Activated CD4-positive, CD25-positive, alpha-beta regulatory T cell (primary cell): ENCODE measurements at places on chromosomes 6 and 20.

DNA sequence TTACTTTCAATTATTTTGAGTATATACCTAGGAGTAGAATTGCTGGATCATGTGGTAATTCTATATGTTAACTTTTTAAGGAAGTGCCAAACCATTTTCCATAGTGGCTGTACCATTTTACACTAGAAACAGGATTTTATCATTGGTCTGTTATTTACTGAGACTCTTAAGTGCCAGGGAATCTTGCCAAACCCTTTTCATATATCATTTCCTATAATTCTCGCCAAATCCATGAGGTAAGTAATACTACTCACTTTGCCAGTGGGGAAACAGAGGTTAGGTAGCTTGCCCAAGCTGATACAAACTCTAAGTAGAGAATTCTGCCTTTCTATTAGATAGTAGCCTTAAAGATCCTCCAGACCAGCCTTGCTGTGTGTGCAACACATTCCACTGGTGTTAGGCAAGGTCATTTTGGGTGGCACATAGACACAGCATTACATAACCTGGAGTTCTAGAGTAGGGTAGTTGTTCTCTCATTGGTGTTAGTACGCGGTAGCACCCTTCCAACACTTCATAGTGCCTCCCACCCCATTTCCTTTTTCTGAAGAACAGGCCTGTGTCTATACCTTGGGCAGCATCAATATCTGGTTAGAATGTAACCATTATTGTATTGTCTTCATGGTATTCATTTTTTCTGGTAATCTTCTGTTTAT lies 65.5 kb downstream of the ARID1B start:
- no peak for DNase-seq

DNA sequence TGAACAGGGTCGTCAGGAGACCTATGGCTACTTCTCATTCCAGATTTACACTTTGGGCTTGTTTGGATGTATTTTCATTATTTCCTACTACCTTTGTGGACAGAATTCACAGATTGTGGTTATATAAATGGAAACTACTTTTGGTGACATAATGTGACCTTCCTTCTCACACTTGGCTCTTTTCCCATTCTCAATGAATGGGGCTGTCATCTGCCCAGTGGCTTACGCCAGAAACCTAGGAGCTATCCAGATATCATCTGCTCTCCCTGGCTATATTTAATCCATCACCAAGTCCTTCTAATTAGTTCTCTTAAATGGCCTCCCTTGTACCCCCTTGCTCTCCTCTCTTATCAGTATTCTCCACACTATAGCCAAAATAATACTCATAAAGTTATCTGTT lies 1606.8 kb downstream of the KHDRBS2 start:
- no peak for DNase-seq

DNA sequence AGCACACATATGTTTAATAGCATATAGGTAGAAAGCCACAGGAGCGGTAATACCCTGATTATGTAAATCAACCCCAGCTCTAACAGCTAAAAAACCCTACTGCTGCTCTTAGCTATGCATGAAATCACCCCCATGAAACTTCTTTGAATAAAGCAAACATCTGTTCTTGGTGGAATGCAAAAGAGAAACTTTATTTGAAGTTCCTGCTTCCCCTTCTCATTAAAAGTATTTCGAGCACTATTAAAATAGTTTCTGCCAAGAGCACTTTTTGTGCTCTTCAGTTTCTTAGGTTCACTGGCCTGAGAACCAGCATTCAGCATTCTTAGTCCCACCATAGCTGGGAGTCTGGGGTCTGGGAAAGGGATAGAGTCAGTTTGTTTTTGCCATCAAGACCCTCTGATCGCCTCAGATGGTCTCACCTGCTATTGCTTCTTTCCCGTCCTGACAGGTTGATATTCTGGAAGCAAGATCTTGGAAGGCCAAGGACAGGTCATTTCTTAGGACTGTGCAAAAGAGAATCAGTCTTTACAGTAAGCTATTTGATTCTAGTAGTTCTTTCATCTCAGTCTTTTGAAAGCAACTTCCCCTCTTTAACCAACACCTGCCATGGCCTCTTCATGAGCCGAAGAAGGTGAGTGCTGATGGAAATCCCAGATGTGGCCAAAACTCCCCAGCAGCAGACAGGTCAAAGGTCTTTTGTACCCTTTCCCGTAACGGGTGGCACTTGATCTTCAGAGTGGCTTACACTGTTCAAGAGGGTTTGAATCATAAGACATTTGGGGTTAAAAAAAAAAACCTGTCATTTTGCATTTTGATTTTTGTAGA lies 76.5 kb upstream of the TMEM170B start:
- no peak for DNase-seq

DNA sequence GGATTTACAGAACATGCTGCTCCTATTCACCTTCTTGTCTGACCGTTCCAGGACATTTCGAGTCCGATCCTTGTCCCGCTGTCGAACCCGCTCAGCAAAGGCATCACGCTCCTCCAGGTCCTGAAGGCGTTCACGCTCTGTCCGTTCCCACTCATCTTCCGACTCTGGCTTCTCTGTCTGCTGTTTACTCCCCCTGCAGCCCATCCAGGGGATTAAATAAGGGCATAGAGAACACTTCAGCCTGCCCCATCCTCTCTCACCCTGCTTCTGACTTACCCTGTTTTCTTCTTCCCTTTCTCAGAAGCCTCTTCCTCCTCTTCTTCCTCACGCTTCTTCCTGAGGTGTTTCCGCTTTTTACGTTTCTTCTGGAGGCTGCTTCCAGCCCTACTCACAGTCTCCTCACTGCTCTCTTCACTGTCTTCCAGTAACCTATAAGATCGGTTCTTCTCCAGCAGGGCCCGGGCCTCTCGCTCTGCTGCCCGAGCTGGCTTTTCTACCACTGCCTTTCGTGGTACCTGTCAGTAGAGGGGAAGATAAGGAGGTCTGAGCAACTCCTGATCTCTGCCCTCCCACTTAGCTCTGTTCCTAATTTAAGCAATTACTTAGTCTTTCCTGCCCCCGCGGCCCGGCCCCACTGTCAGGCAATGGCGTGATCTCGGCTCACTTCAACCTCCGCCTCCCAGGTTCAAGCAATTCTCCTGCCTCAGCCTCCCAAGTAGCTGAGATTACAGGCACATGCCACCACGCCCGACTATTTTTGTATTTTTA lies 1.9 kb downstream of the DHX16 start:
- DNase-seq = no peak

DNA sequence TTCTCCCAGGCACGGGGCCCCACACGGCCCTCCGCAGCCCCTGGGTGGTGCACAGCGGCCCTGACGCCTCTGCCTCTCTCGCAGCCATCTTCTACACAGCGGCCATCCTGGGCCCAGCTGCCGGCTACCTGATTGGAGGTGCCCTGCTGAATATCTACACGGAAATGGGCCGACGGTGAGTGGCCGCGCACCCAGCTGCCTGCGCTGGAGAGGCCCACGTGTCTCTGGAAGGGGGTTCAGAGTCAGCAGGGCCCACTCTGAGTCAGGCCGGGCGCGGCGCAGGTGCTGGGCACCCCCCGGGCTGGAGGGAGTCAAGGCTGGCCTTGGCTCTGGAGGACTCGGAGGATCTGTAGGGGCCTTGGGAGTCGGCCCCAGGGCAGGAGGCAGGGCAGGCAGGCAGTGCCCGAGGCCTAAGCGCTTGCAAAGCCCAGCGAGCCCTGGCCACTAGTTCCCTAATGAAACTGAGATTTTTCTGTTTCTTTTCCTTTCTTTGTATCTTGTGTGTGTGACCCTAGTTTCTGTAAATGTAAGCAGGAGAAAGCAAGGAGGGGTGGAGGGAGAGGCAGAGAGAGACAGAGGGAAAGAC lies 16.4 kb downstream of the SLCO4A1 start:
- no peak for DNase-seq

GRCh38 chr6:30845183-30845582 lies 39.1 kb upstream of the DDR1 start:
- DNase-seq = no peak

DNA sequence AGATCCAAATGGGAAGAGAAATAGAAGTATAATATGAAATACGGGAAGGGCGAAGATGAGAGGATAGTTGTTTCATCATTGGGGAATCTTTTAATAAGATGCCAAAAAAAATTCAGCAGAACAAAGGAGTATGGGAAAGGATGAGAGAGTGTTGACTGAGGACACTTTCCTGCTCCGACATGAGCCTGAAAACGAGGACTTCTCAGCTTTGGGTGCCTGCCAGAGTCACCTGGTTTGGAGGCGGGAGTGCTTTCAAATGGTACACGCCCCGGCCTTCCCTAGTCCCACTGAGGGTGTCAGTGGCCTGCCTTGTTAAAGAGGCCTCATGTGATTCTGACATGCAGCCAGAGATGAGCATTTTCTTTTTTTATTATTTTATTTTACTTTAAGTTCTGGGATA lies 250.9 kb downstream of the ANKRD60 start:
- DNase-seq = no peak

DNA sequence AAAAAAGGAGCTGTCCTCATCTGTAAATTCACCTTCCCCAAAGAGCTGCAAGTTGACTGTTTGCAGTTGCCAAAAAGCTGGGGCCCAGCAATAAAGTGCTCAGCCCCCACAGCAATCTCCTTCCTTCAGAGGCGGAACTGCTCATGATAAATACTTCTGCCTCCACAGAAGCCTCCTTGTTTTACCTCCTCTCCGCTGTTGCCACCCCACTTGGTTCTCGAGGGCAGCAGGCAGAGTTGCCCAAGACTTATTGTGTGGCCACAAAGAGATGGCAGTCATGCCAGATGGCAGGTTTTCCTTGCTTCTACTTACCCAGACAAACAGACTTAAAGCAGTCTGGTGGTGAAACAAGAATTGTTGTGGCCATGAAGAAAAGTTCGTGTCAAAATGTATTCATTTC lies 66.3 kb downstream of the SLX4IP start:
- no peak for DNase-seq

- no peak for DNase-seq
Measured at GRCh38 chr20:44593751-44594150, 11.4 kb downstream of the PKIG start.

DNA sequence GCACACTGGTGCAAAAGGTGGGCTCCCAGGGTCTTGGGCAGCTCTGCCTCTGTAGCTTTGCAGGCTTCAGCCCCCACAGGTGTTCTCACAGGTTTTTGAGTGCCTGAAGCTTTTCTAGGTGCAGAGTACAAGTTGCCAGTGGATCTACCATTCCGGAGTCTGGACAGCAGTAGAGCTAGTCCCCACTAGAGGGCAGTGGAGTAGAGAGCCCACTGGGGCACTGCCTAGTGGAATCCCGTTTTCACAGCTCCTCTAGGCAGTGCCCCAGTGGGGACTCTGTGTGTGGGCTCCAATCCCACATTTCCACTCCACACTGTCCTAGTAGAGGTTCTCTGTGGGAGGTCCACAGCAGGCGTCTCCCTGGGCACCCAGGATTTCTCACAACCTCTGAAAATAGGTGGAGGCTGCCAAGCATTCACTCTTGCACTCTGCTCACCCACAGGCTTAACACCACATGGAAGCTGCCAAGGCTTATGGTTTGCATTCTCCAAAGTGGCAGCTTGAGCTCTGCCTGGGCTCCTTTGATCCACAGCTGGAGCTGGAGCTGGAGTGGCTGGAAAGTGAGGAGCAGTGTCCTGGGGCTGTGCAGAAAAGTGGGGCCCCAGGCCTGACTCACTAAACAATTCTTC lies 86.3 kb upstream of the PROKR2 start:
- no peak for DNase-seq

GRCh38 chr6:153092082-153093013 lies 38.7 kb downstream of the RGS17 start:
- no peak for DNase-seq

GRCh38 chr20:2276015-2276414 lies 19.8 kb upstream of the TGM3 start:
- no peak for DNase-seq

DNA sequence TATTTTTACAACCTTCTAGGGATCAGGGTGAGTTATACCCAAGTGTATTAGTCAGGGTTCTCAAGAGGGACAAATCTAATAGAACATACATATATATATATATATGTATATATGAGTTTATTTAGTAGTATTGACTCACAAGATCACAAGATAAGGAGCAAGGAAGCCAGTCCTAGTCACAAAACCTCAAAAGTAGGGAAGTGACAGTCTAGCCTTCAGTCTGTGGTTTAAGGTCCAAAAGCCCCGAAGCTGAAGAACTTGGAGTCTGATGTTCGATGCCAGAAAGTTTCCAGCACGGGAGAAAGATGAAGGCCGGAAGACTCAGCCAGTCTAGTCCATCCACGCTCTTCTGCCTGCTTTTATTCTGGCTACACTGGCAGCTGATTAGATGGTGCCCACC lies 632.7 kb upstream of the AGPAT4 start:
- DNase-seq = no peak
